Activated CD4-positive, alpha-beta T cell treated with anti-CD3 and anti-CD28 coated beads, Interleukin-10, Interleukin-2, amounts not matched to agents 100 ng/mL and 50 ng/mL, durations not matched to agents 16 hours and 8 hours (primary cell): ENCODE measurements at places on chromosomes 2 and 18.
A peak's percentile ranks its signal among the peaks of the same experiment; 100 is the strongest.

DNA sequence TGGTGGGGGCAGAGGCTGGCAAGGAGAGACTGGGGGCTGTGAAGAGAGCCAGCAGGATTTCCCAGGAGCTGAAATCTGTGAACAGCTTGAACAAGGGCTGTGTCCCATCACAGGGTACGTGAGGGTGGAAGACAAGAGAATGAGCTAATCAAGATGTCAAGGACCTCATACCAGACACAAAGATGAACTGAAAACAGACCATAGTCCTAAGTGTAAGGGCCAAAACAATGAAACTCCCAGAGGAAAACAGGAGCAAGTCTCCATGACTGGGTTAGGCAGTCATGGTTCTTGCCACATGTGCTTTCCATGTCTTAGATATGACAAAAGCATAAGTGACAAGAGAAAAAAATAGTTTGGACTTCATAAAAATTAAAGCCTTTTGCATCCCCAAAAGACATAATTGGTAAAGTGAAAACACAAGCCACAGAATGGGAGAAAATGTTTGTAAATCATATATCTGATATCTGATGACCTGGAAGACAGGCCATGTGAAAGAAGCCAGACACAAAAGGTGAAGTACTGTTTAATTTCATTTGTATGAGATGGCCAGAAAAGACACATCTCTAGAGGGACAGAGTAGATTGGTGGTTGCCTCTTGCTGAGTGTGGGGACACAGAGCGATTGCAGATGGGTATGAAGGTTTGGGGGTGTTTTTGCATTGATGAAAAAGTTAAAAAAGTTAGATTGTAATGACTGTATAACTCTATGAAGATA, 67.6 kb downstream of the FHOD3 start:
- no peak for DNase-seq

GRCh38 chr2:44547718-44548117, 186.0 kb downstream of the CAMKMT start:
- no peak for DNase-seq

GRCh38 chr2:6103949-6104348, 411.8 kb downstream of the SOX11 start:
- no peak for DNase-seq

DNA sequence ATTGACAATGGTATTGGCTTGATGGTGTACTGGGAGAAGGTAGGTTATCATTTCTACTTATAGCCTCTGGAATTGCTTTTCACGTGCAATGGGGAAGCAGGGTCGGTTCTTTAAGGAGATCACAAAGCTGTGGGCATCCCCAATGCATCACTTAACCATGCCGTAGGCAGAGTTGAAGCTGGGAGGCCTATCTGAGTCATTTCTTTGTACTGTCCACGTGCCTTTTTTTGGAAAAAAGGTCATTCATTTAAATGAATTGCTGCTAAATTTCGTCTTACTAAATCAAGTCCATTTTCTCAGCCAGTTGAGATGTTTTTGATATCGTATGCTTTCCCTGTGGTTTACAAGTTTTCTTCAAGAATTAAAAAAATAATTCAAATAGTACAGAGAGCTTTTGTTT, 17.2 kb upstream of the GYPC start:
- no peak for DNase-seq

DNA sequence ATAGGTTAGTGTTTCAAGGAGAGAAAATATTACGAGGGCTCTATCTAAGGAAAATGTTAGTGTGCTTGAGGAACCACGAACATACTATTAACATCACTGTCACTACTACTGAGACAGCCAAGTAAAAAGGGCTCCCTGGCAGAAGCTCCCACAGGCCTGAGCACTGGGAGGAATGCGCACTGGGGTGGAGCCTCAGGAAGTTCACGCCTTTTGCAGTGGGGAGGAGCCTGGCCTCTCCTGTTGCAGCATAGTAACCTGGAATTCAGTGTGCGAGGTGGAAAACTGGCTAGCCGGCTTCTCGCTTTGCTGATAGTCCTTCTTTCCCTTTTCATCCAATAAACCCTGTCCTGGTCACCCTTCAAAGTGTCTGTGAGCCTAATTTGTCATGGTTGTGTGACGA, 250.3 kb downstream of the ERBB4 start:
- no peak for DNase-seq

GRCh38 chr18:57859314-57859713, 56.2 kb upstream of the ATP8B1 start:
- peak; percentile 32 for DNase-seq

- DNase-seq: no peak
Measured at GRCh38 chr18:41569867-41570266, 385.2 kb upstream of the PIK3C3 start.

DNA sequence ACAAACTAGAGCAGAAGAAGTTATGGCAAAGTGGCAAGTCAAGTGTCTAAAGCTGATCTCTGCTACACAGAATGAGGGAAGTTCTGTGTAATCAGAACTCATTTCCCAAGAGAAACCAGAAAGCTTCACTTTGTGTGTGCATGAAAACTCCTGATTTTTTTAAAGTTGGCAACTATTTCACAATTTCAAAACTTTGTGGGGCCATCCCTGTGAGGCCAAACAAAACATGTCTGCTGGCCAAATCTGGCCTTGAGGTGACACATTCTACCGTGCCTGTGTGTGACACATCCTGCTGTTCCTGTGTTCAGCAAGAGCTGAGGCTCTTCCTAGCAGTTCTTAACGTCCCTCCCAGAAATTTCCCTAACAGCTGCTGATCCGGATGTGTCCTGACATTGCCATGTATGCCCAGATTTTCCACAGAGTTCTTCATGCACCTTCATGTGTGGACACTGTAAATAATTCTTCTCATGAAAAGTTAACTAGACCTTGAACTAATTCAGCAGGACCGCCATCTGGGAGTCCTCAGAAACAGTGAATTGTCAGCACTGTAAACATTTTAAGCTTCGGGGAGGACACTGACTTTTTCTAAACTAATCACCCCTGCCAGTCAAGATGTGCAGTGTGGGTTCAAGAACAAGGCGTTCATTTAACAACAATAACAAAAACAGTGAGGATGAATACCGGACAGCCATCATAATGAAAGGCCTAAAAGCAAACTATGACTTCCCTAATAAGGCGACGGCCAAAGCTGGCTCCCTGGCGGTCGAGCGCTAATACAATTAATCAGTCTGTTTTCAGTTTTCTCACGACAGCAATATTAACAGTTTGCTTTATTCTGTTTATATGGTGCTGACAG, 99.0 kb downstream of the PLEKHM3 start:
- DNase-seq: no peak

GRCh38 chr18:74963820-74964446, 245.0 kb downstream of the PTGR3 start:
- DNase-seq: peak; percentile 42

DNA sequence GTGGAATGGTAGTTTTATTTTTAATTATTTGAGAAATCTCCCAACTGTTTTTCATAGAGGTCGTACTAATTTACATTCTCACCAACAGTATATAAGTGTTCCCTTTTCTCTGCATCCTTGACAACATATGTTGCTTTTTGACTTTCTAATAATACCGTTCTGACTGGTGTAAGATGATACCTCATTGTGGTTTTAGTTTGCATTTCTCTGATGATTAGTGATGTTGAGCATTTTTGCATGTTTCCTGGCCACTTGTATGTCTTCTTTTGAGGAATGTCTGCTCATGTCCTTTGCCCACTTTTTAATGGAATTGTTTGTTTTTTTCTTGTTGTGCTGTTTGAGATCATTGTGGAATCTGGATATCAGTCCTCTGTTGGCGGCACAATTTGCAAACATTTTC, 242.5 kb downstream of the ZNF521 start:
- DNase-seq: no peak

- DNase-seq: no peak
Measured at GRCh38 chr18:61606759-61607158, 273.5 kb downstream of the CDH20 start.

GRCh38 chr2:65583061-65583460, 150.7 kb upstream of the SPRED2 start:
- no peak for DNase-seq

DNA sequence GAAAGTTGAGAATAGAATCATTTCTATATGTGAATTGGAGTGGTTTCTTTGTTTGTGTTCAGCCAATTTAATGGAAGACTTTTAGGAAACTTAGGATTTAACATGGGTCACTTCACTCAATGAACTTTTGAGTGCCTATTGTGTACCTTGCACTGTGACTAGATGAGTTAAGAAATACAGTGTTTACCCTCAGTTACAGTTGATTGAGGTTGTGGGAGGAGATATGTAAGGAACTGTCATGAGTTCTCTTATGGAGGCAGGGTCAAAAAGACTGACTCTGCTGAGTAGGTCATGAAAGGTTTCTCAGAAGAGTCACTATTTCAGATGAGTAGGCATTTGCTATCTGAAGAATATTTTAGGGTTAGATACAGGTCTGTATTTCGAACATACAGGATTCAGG, 98.6 kb downstream of the RAB3GAP1 start:
- no peak for DNase-seq

- DNase-seq: no peak
Measured at GRCh38 chr18:24209558-24209957, 70.7 kb downstream of the CABYR start.

DNA sequence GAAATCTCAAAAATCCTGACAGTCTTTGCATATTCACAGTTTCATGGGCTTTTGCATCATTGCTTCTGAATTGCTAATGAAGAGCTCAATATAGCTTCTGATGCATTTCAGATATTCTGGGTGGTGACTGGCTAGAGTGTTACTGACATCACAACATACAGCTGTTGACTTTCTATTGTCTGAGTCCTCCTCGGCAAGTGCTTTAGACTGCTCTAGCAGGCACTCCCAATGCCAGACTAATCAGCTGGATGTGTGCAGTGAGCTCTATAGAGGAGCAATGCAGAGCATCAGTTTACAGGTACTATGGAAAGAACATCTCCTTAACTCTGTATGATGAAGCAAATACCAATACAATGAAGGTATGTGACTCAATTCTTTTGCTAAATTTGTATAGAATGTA, 54.9 kb downstream of the R3HDM1 start:
- DNase-seq: no peak

DNA sequence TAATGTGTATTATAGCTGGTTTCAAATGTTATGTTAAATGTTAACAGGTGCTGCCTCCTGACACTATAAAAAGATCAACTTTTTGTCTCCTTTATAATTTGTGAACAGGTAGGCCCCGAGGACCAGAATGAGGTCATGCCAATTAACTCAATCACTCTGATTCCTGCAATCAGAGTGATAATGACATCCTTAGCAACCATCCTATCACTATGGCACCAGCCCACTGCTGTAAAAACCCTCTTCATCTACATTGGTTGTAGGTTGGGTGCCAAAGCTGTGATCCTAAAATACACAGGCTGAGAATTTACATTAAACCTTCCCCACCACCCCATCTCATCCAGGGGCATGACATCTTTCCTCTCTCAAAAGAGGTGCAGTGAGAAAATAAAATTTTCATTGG, 103.5 kb downstream of the CPO start:
- DNase-seq: no peak

DNA sequence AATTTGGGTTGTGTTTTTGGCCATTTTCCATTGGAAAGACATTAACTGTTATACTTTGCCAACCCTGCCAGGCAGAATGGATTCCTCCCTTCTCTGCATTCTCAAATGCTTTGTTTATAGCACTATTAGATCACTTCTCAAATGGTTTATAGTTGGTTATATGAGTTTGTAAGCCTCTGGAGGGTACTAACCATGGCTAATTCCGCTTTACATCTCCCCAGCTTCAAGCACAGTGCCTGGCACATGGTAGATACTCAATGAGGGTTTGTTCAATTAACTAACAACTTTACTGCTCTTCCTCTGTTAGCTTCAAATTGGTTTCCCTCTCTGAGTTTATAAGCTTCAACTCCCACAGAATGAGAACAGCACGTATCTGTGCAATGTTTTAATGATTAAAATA, 213.5 kb downstream of the SOX11 start:
- DNase-seq: no peak

GRCh38 chr18:54109131-54109683, 115.3 kb downstream of the MBD2 start:
- no peak for DNase-seq

GRCh38 chr2:43840965-43841364, 2.2 kb downstream of the ABCG8 start:
- DNase-seq: no peak

GRCh38 chr2:218658671-218659257, 659 bp downstream of the ZNF142 start:
- DNase-seq: peak; percentile 62

DNA sequence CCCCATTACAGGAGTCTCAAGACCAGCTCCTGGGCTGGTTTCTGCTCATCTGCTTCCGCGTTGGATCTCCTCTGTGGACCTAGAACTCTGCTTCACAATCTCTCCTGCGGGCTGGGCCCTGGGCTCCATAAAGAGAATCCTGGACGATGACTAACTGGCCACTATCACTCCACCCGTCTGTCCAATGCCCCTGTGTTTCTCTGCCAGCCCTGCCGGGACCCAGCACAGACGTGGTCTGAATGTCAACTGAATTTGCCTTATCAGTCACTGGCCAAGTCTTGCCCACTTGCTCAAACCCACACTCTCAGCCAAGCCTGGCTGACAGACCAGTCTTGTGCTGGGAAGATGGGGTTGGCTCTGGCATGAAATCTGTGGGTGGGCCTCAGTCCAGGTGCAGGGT, 17.4 kb downstream of the KIF3C start:
- DNase-seq: no peak

- peak; percentile 85 for DNase-seq
Measured at GRCh38 chr2:65299246-65299645, 71.6 kb downstream of the ACTR2 start.

DNA sequence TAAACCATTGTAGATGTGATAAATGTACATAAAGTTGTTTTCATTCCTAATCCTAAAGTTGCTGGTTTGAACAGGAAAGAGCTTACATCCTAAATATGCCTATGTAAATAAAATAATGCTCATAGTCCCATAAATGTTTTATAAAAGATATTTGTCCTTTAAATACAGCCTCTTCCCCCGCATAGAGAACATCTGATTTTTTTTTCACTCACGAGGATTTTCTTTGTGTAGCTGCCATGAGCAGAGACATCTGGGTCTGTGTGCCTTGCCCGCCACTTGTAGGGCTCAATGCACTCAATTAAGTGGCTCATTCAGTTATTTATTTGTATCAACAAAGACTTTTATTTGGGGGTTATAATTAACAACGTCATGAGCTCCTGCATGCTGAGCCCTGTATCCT, 72.8 kb downstream of the SOWAHC start:
- DNase-seq: no peak

DNA sequence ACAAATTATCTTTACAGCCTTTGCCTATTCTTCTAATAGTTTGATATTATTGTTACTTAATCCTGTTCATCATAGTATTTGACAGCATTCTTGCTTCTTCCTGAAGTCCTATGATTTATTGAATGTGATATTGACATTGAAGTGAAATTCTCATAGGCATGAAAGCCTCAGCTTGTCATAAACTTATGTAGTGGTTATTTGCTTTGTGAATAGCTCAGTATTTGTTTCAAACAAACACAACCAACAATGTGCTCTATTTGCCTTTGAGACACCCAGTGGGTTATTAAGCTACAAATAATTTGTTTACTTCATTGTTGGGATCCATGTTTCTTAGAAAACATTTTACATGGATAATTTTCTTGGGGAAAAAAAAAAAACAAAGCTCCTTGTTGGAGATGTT, 57.2 kb downstream of the TTC39C start:
- DNase-seq: no peak
